ENCODE measurements at places on chromosomes 3 and 15.

GRCh38 chr15:70772402-70772801 is 9.0 kb upstream of the UACA start:
- DNase-seq: no peak

DNA sequence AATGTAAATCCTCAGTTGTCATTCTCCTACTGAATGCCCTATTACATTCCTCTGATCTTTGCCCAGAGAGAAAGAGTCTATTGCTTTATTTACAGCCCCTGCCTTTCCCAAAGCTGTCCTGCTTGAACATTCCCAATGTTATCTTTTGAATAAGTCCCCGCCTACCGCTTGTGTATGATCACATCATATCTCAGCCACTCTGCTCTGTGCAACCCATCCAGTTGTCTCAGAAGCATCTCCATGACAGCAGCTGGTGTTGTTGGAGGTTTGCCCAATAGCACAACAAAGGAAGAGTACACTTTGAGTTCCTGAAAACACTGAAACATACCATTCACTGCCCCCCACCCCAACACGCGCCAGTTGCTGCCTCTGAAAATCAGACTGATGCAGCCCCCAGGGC is 22.0 kb upstream of the FAM3D start:
- DNase-seq: no peak

GRCh38 chr3:132416161-132416560 is 1.1 kb upstream of the DNAJC13 start:
- DNase-seq: no peak

- no peak for DNase-seq
Measured at GRCh38 chr3:168155303-168155702, 59.6 kb upstream of the GOLIM4 start.

DNA sequence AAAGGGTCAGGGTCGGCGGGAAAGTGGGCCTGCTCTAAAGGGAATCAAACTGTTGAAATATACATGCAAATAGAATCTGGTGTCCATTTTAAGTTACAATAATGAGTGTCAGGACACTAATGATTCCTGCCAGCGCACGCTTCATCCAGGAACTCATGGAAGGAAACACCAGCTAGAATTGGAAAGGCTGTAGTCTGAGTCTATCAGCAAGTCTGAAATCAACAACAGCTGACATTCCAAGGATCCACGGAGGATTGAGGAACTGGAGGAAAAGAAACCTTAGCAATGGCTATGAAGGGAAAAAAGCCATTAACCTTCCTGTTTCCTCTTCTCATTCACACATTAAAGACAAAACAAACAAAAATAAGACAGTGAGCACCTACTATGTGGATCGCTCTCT is 1063.1 kb downstream of the NTRK3 start:
- DNase-seq: no peak

DNA sequence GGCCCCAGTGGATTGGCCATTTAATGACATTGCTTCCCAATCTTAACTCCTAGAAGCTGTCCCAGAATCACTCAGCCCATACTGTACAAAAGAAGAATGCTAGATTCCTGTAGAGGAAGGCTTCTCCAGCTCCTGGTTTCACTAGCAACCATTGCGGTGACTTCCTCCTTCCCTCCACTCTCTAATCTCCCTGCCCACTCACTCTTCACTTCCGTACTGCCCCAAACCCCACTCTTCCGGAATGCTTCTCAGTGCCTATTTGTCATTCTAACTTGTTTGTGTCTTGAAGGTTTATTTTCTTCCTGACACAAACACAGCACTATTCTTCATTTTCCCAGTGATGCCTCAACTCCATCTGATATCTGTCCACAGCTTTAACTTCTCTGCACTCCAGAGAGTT is 97.1 kb upstream of the SPATA16 start:
- DNase-seq: no peak

DNA sequence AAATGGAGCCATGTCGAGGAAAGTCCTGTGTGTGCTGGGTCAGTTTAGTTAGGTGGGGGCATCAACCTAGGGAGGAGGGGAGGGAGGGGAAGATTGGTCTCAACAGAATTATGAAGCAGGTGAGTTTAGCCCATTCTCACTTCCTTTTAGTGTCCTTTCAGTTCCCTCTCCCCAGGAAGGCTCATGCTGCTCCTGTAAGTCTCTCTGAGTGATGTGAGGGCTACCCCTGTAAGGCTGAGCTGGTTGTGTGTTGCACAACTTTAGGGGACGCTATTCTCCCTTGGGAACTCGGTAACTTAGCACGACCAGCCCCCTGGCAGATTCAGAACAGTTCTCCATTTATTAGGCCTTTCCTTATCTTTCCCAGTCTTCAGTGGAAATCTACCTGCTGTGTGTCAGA is 21.2 kb downstream of the IL5RA start:
- DNase-seq: no peak

GRCh38 chr3:112333002-112333380 is at the start of gene CD200:
Gene CD200 (plus strand): TSS chr3:112333156. CDS start chr3:112333213, 57 bp downstream.
- no peak for DNase-seq

GRCh38 chr15:89899295-89899945 is 5.6 kb upstream of the AP3S2 start:
- DNase-seq: no peak

GRCh38 chr15:27804569-27805260 is 294.4 kb downstream of the OCA2 start:
- no peak for DNase-seq

DNA sequence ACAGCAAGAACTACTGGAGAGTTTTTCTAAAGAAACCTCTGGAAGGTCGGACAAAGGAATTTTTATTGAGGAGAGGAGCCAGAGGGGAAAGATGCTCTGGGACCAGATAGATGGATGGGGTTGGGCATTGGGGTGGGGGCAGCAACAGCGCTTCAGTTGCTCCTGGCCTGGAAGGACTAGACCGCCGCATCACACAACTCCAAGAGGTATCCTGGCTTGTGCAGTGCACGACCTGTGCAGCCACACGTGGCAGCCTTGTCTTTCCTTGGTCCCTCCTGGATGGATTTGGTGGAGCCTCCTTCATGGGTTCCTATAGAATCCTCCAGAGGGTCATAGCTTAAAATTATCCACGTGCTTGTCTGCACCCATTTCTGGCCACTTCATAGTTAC is 23.0 kb downstream of the MAGEF1 start:
- DNase-seq: no peak

DNA sequence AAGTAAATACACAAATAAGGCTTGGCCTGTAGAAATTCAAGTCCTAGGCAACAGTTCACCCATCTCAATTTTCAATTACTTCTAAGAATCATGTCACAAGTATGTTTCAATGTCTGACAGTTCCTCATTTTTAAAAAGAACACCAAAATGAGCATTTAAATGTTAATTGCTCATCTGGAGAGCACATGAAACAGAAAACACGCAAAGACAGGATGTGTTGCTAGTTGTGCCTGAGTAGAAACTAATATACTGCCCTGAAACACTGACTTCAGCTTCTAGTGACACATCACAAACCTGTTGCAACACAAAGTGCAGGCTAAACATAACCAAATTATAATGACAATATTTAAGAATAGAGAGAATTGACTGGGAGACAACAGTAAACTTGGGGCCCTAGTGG is 167.3 kb upstream of the THBS1 start:
- DNase-seq: no peak

DNA sequence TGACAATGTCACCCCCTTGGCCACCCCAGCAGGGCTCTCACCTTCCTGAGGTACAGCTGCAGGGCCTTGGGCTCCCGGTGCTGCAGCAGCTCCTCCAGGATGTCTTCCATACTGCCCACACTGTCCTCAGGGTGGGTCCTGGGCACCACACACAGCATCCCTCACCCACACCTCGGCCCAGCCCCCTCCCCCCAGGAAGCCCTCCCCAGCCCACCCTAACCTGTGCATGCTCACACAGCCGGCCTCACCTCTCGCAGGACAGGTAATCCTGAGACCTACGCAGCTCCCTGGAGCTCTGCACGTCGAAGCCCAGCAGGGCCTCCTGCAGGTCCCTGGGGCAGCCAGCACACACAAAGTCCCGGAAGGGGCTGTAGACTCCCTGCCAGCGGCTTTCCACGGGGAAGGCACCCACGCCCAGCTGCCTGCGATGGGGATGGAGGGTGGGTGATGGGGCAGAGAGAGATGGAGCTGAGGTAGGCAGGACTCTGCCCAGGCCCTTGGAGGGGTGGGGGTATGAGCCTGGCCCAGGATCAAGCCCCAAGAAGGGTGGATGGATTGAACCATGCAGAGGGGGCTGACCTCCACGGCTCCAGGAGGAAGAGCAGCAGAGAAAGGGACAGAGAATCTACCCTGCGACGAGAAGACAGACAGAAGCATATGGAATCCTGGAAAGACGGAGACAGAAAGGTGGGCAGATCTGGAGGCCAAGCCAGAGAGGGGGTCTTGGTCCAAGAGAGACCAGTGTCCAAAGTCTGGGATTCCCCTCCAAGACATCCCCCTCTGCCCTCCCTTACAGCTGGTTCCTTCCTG is 16.7 kb downstream of the ALS2CL start:
- no peak for DNase-seq

GRCh38 chr3:71035314-71035713 is 548.2 kb downstream of the FOXP1 start:
- DNase-seq: no peak

DNA sequence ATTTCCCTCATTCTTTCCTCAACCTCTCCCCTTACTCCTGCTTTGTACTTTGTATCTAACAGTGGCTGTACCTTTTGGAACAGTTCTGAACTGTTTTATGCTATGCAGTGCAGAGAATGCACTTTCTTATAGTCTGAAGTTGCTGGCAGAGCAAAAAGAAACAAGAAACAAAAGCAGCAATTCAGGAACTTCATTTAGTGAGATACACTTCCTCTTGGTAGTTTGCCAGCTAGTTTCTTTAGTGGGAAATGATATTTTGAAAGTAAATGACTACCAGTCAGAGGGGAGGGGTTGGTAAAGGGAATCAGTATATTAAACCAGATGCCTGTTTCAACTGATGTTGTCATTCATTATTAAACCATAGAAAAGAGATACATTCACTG is 55.0 kb upstream of the CHD2 start:
- DNase-seq: no peak

DNA sequence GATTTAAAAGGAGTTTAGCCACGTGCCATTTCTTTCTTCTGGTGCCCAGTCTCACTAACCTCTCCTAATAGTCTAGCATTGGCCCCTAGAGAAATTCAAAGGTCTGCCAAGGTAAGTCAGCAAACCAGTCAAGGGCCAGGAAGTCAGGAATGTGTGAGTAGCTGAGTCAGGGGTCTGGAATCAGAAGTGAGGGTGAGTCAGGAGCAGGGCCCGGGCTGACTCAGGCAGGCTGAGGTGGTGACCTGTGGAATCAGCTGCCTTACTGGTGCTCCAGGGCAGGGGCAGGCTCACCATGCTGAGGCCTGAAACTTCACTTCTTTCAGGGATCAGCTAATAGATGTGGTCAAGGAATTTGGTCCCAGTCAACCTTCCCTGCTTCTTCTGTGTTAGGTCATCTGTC is 105.8 kb upstream of the MYZAP start:
- DNase-seq: no peak

DNA sequence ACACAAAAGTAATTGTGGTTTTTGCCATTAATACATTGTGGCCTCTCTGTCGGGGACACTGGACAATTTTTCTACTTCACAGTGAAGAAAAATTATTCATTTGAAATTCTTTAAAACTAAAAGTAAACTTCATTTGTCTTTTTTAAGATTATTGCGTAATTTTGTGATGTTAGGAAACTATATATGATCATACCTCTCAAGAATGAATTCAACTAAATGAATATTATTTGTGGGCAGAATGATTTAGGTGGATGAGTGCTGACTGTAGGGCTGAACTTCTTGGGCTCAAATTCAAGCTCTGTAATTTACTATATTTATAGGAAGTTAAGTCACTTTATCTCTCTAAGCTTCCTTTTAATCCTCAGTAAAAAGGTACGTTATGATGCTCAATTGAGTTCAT is 441.2 kb downstream of the ROBO1 start:
- DNase-seq: no peak

DNA sequence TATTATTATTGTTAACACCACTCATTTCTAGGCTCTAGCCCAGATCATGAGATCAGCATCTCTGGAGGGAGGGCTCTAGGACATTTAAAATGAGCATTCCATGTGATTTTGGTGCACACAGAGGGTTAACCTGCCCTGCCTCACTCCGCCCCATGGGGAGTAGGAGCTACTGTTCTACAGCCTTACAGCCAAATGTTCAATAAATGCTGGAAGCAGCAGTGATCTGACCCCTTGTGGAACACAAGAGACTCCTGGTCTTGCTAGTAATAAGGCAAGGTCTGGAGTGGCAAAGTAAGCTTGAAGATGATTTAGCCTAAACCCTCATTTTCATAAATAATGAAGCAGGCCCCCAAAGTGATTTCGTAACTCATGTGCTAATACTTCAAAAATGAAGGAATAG is 166.4 kb upstream of the EOMES start:
- DNase-seq: no peak

GRCh38 chr15:61480295-61480694 is 251.2 kb upstream of the RORA start:
- no peak for DNase-seq

DNA sequence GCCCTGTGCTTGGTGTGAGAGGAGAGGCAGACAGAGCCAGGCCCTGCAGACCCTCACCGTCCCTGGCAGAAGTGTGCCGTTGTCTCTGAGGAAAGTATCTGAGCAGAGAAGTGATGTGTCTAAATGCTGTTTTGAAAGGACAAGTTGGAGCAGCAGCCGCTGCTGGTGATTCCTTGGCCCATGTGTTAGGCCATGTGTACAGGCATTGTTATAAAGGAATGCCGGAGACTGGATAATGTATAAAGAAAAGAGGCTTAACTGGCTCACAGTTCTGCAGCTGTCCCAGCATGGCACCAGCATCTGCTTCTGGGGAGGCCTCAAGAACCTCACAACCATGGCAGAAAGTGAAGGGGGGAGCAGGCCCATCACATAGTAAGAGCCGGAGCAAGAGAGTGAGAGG is 334.6 kb upstream of the ATP10A start:
- no peak for DNase-seq

- DNase-seq: no peak
Measured at GRCh38 chr15:35309886-35310285, 224.8 kb upstream of the NANOGP8 start.

DNA sequence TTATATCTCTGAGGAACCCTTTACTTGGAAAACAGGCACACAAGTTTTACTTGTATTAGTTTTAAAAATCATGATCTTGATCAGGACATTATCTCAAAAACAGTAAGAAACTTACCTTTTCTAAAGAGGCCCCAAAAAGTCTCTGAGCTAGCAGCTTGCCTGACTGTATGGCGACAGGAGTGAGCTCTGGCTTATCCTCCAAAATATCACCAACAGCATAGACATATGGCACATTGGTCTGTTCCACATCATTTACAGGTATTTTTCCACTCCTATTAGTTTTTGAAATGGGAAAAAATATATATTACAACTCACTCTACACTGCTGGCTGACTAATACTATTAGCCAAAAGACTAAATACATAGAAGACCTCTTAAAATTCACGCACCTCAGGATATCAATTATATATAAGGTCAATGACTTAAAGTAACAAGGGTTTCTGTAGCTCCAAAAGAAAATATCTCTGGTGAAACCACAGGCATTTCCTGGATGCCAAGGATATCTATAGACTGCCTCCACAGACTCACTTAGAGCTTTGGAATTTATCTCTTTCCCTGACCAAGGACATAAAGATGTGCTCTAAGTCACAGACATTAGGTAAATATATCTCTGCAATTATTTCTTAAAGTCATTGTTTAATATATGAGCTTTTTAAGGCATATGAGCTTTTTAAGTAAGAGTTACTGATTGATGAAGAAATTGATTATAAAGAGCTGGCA is 33.1 kb downstream of the TXNRD3 start:
- DNase-seq: no peak

- DNase-seq: no peak
Measured at GRCh38 chr15:33155691-33156420, 38.7 kb downstream of the FMN1 start.
